Stimulated activated CD8-positive, alpha-beta memory T cell treated with anti-CD3 and anti-CD28 coated beads, Interleukin-4, amount 100 ng/mL, for 1 hour (primary cell): ENCODE measurements at places on chromosomes 5 and 9.

- DNase-seq = no peak
These were observed 332.4 kb upstream of the DAB2 start for GRCh38 chr5:39757131-39757530.

DNA sequence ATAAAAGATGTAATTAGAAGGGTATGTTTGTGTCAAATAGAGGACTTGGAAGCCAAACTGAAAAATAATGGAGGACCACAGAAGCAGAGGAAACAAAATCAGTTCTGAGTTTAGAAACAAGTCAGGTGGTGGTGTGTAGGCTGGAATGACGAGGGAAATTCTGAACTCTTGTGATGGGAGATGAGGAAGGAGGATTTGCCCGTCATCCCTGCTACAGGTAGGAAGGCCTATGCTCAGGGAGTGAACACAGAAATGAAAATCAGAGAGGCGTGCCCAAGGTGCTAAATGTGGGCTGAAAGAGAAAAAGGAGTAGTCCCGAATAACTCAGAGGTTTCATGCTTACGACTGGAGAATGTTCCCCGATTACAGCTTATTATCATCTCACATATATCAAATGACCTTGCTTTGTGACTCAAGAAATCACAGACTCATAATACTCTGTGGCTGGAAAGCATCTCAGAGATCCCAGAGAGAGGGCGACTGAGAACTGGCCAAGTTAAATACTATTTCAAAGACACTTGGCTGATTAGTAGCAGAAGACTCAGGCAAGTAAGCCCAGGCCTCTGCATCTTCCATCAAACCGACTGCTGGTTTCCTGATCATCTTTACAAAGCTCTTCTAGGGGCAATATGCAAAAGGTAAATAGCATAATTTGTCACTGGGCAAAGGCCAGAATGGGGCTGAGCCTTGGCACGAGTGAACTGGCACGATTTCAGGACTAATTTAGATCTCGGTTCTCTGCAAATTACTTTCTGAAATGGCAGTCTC, 126.0 kb downstream of the SUSD1 start:
- DNase-seq = no peak

DNA sequence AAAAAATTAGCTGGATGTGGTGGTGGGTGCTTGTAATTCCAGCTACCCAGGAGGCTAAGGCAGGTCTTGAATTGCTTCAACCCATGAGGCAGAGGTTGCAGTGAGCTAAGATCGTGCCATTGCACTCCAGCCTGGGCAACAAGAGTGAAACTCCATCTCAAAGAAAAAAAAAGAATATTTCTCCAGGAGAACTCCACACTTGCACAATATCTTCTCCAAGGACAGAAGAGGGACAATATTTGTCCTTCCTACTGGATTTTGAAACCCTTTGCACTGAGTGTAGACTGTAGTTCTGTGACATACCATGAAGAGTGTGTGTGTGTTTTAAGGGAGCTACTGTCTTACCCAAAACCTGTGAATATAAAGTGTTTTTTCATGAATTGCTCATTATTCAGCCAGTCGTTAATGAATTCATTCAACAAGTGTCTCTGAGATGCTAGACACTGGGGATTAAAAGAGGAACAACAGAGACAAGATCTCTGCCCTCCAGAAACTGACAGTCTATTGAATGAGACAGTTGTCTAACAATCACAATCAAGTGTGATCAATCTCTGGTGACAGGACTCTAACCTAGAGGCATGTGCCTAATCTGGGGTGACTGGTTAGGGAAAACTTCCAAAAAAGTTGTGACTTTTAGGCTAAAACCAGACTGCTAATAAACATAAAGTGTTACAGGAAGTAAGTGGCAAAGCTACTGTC, 9.8 kb upstream of the UBE2D2 start:
- DNase-seq = no peak

GRCh38 chr5:136213919-136214493, 21.0 kb upstream of the SMIM32 start:
- no peak for DNase-seq

DNA sequence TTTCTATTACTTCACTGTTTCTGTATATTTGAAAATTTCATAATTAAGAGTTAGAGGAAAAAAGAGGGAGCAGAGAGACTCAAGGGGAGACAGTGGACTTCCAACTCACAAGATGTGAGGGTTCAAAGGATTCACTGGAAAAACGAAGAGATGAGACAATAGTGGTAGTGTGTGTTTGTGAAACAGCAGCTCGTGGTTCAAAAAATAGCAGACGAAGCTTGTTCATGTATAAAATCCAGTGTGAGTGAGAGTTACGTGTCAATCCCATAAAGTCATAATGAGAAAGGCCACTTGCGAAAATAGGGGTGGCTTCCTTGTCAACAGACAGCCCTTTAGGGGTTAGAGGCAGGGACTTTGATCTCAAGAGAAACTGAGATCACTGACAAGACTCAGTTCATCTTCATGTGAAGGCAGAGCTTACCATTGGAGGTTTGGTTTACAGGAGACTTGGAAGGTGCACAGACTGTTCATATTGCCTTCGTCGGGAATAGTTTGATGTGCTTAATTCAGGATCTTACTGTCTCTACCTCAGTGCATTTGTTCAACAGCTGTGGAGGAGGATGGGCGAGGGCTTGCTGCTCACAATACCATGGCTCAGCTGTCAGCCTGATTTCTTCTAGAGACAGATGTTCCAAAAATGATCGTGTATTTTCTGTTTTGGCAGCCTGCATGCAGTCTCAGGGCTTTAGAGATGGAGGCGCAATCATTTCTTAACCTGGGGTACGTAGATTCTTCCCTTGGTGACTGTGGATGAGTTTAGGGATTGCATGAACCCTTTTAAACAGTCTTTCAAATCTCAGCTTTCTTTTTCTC, 105.7 kb upstream of the KLF9 start:
- no peak for DNase-seq

DNA sequence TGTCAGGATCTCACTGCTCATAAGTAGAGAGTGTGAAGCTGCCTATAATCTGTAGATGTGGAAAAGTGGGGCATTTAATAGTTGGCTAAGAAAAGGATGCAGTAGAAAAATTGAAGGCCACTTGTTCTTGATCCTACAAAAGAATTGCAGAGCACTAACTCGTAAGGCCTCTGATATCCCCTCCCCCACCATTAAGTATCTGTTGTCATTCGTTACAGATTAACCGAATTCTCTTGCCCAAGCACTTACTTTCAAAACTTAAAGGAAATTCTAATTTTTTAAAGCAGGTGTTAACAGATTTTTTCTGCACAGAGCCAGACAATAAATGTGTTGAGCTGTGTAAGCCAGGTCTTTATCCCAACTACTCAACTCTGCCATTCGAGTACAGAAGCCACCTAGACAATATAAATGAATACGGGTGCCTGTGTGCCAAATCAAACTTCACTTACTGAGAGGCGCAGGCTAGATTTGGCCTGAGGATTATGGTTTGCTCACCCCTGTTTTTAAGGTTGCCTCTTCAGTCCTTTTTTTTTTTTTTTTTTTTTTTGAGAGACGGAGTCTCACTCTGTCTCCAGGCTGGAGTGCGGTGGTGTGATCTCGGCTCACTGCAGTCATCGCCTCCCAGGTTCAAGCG, 234.8 kb downstream of the RFK start:
- DNase-seq = no peak

GRCh38 chr9:114187827-114188226, 32.5 kb downstream of the COL27A1 start:
- DNase-seq = no peak
